ENCODE measurements at places on chromosomes 12 and 14. TPM values are rescaled to one million over a fixed set of nuclear protein-coding genes. Genes with fewer than 3 reads are reported as not detected.

- peak overlapping the region; percentile 53 for H3K4me3 ChIP-seq
- no peaks in the 10 kb centered on the region for H3K27me3 ChIP-seq
- H3K36me3 ChIP-seq: no peaks in the 10 kb centered on the region
- peaks cover 10% of the 10 kb centered on the region for H3K4me1 ChIP-seq
- no peak for DNase-seq
Measured at GRCh38 chr12:75959506-75959905, 72.1 kb downstream of the PHLDA1 start.

DNA sequence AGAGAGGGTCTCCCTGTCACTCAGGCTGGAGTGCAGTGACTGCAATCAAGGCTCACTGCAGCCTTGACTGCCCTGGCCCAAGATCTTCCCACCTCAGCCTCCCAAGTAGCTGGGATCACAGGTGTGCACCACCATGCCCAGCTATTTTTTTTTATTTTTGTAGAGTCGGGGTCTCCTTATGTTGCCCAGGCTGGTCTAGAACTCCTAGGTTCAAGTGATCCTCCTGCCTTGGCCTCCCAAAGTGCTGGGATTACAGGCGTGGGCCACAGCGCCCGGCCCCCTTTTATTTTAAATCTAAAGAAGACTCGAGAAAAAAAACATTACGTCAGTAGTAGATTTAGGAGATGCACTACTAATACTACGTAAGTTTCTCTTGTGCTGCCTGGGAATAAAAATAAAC is 14.3 kb downstream of the FOS start:
- DNase-seq: no peak
- no peaks in the 10 kb centered on the region for H3K36me3 ChIP-seq
- no peaks in the 10 kb centered on the region for H3K27me3 ChIP-seq
- no peak overlapping the region for H3K4me3 ChIP-seq
- H3K27ac ChIP-seq: no peak overlapping the region
- peaks cover 4% of the 10 kb centered on the region for H3K4me1 ChIP-seq

DNA sequence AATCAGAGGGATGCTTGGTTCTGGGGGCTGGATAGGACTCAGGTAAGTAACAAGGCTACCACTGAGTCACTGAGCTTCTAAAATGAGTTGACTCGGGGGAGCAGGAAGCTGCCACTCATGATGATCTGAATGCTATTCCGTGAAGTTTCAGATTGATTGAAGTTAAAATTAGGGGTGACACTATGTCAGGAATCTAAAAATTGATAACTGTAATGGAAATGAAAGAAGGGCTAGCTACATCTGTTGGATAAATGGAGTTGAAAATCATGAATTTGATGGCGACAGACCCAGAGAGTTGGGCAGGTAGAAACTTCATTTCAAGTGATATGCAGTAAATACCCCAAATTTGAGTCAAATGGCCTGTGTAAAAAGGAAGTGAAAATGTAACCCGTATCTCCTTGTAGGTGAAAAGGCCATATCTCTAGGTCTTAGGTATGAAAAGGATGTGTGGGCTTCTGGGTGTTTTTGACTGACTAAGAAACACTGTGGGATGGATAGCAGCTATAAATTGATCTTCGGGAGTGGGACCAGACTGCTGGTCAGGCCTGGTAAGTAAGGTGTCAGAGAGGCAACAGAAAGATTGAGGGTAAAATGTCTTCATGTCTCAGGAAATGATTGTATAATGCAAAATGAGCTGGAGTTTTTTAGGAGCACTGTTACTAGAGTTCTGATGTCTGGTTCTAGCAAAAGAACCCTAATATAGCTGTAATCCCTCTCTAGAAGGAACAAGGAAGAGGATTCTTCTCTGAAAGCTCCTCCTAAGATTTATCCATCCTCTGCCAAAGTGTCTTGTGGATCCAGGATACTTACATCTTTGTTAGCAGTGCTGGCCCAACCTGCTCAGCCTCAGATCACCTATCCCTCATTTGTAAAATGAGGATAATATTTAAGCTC is 57.3 kb downstream of the DAD1 start:
- H3K4me1 ChIP-seq: no peaks in the 10 kb centered on the region
- DNase-seq: no peak
- H3K27ac ChIP-seq: no peak overlapping the region
- H3K36me3 ChIP-seq: no peaks in the 10 kb centered on the region
- no peaks in the 10 kb centered on the region for H3K27me3 ChIP-seq

DNA sequence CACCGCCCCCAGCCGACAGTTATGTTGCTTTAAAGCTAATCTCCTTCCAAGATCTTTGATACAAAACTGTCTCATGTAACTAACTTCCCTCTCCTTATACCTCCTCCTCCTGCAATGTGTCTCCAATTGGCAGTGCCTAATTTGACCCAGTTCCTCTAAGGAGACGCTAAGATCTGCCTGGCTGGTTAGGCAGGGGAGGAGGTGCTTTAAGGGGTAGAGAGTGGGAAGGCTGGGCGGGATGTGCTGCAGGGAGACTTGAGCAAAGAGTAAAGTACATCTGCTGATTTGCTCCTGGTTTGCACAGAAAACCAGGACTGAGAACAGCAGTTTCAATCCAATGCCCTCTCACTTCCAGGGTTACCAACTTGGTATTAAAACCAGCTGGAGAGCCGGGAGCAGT is 7.4 kb upstream of the IKZF4 start:
- H3K27ac ChIP-seq: no peak overlapping the region
- H3K27me3 ChIP-seq: no peaks in the 10 kb centered on the region
- no peak overlapping the region for H3K4me3 ChIP-seq
- H3K4me1 ChIP-seq: no peaks in the 10 kb centered on the region
- no peak for DNase-seq

DNA sequence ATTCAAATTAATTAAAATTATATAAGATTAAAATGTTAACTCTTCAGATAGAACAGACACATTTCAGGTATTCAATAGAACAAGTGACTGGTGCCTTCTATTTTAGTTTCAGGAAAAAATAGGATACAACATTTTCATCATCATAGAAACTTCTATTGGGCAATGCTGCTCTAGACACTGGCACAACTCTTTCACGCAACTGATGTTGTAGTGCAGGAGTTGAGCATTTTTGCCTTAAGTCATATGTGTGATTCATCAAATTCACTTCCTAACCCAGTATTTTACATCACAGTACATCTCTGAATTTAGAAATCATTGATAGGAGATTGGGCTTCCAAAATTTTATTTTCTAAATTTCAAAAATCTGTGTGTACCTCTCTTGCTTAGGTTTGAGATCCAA is 215.4 kb upstream of the DIO2 start:
- H3K4me3 ChIP-seq: no peak overlapping the region
- DNase-seq: no peak
- H3K27ac ChIP-seq: no peak overlapping the region
- no peaks in the 10 kb centered on the region for H3K36me3 ChIP-seq
- no peaks in the 10 kb centered on the region for H3K4me1 ChIP-seq
- H3K27me3 ChIP-seq: no peaks in the 10 kb centered on the region

GRCh38 chr14:81211844-81212243 is 8.9 kb downstream of the GTF2A1 start:
- no peaks in the 10 kb centered on the region for H3K4me1 ChIP-seq
- H3K27ac ChIP-seq: no peak overlapping the region
- DNase-seq: no peak
- H3K36me3 ChIP-seq: peaks cover 80% of the 10 kb centered on the region
- H3K4me3 ChIP-seq: no peak overlapping the region
- no peaks in the 10 kb centered on the region for H3K27me3 ChIP-seq

DNA sequence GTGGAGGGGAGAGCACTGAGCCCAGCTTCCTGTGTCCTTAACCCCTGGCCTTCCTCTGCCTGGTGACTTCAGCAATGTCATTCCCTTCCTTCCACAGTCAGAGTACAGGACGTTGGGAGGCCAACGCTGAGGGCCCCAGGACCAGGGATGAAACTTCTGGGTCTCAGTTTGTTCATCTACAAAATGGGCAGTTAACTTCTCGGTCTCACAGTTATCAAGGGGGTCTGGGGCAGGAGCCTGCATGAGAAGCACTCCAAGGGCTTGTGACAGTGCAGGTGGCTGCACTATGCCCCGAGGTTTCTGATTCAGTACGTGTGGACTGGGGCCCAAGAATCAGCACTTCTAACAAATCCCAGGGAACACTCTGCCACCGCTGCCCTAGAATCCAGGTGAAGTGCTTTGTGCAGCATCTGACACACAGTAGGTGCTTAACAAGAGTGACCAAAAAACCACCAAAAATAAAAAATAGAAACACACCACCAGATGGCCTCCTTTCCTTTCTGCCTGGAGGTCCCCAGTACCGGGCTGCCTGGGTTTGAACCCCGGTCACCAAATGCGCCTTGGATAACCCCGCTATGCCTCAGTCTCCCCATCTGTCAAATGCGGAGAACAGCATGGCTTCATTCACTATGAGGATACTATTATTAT is 80.4 kb downstream of the RFLNA start:
- no peaks in the 10 kb centered on the region for H3K4me1 ChIP-seq
- no peak for DNase-seq
- H3K27me3 ChIP-seq: no peaks in the 10 kb centered on the region
- H3K27ac ChIP-seq: no peak overlapping the region
- no peak overlapping the region for H3K4me3 ChIP-seq
- peaks cover 58% of the 10 kb centered on the region for H3K36me3 ChIP-seq

KRT74 gene
- total RNA-seq: not detected

DNA sequence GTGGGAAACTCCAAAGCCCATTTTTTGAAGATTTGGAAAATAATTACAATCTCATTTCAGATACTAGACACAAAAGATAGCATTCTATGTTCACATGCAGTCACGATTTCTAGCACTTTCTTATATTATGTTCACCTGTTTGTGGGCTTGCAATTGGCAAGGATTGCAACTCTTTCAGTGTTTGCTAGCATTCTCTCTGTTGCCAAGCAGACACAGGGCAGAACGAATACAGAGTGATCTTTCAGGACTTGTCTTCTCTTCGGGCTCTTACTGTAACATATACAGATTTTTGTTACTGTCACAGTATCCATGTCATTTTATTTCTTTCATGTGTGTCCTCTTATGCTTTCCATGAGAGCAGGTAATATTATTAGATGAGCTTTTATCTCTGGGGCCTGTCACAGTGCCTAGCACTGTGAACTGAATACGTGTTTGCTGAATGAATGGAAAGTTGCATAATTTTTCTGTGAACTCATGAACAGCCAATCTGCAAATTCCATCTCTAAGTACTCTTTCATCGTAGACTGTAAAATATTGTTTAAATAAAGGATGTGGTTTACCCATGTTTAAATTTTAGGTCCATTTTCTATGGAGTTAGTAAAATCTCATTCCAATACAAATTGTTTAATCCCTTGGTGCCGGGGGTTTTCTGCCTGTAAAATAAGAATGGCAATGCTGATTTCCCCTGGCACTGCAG is 105.1 kb downstream of the BMP4 start:
- no peaks in the 10 kb centered on the region for H3K36me3 ChIP-seq
- H3K4me1 ChIP-seq: no peaks in the 10 kb centered on the region
- DNase-seq: no peak
- H3K27me3 ChIP-seq: no peaks in the 10 kb centered on the region
- H3K27ac ChIP-seq: no peak overlapping the region
- H3K4me3 ChIP-seq: no peak overlapping the region

DNA sequence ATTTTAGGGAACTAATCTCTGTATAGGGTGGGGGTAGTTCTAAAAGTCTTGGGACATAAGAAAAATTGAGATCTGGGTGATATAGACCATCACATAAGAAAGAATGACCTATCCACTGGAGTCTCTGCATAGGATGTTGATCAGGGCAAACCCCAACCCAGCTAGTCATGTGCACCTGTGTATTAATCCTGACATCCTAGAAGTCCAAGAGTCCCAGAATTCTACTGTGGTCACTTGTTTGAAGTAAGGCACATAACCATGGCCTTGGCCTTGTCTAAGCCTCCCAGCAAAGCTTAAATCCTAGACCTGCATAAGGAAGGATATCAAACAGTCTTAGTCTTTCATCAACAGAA is 334.1 kb upstream of the DCN start:
- H3K4me1 ChIP-seq: peaks cover 9% of the 10 kb centered on the region
- no peaks in the 10 kb centered on the region for H3K36me3 ChIP-seq
- no peak overlapping the region for H3K4me3 ChIP-seq
- no peak for DNase-seq
- no peaks in the 10 kb centered on the region for H3K27me3 ChIP-seq
- H3K27ac ChIP-seq: no peak overlapping the region

GRCh38 chr14:101899263-101899662 is 65.1 kb upstream of the DYNC1H1 start:
- peaks cover 21% of the 10 kb centered on the region for H3K36me3 ChIP-seq
- H3K27me3 ChIP-seq: no peaks in the 10 kb centered on the region
- no peaks in the 10 kb centered on the region for H3K4me1 ChIP-seq
- H3K27ac ChIP-seq: no peak overlapping the region
- no peak overlapping the region for H3K4me3 ChIP-seq

DNA sequence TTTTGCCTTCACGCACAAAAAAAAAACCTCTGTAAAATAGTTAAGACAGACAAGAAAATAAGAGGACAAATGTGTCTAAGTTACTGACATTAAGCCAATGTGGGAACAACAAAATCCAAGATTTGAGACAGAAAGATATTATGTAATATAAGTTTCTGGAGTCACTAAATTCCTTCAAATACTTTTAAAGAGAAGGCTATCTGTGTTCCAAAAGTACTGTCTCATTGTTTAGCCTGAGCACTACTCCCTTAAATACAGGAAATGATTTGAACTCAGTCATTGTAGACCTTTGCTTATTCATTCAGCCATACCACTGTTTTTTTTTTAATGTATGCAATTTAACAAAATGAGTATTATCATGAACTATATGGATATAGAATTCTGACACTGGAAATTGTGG is 82.7 kb upstream of the KITLG start:
- H3K36me3 ChIP-seq: no peaks in the 10 kb centered on the region
- H3K27ac ChIP-seq: no peak overlapping the region
- no peak overlapping the region for H3K4me3 ChIP-seq
- H3K27me3 ChIP-seq: no peaks in the 10 kb centered on the region

KLRC3 gene
- total RNA-seq: not detected

DNA sequence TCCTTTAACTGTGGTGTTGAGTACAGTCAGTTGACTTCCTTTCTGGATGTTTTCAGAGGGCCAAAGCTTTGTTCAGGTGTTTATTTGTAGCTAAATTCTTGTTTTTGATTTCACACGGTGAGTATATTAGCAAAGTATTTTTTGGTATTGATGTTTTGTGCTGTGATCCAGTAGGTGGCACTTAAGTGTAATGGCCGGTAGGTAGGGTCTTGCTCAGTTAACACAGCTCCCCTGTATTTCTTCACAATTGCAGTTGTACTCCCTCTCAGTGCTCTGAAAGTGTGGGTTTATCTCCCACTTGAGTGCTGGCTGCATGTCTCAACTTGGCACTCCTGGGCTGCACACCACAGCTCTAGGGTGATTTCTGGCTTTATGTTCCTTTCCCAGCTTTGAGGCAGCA is 339.5 kb downstream of the AEBP2 start:
- no peaks in the 10 kb centered on the region for H3K27me3 ChIP-seq
- H3K4me1 ChIP-seq: peaks cover 6% of the 10 kb centered on the region
- H3K36me3 ChIP-seq: no peaks in the 10 kb centered on the region
- no peak overlapping the region for H3K4me3 ChIP-seq
- no peak overlapping the region for H3K27ac ChIP-seq

SLC38A2 gene
- total RNA-seq: 453 TPM

DNA sequence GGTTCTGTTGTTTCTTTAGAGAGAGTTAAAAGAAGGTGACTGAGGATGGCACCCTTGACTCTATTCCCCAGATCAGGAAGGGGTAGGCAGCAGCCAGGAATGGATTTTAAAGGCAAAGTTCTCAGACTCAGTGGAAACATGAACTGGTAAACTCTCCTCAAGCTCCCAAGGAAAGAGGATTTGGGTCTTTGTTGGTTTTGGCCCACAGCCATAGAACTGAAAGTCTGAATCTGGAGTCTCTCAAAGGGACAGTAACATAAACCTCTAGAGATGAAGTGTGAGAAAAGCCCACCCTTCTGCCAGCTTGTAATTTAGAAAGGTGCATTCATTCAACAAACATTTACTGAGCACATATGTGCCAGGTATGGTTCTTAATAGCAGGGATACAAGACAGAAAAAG is 28.6 kb upstream of the BLTP3B start:
- H3K4me3 ChIP-seq: no peak overlapping the region
- no peaks in the 10 kb centered on the region for H3K4me1 ChIP-seq
- DNase-seq: no peak
- H3K27me3 ChIP-seq: no peaks in the 10 kb centered on the region

BRF1 gene
- total RNA-seq: 27.0 TPM
